Nephron progenitor cell (in vitro differentiated cells): ENCODE measurements at places on chromosomes 3 and 15.
A peak's percentile ranks its signal among the peaks of the same experiment; 100 is the strongest.

DNA sequence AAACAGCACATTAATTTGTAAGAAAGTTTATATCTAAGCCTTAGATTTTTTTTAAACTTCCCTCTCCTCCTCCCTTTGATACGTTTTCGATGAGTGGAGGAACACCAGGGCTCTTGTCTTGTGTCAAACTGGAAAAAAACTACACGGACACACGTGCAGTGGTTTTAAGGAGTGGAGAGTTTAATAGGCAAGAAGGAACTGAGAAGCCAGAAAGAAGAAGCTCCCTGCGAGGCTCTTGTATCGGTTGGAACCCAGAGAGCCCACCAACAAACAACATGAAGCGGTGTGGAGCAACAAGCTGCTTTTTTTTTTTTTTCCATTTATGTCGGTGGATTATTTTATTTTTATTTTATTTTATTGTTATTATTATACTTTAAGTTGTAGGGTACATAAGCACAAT lies 18.6 kb downstream of the NDUFB4 start:
- DNase-seq: no peak

GRCh38 chr3:195133013-195133412 lies 137.9 kb downstream of the XXYLT1 start:
- no peak for DNase-seq

DNA sequence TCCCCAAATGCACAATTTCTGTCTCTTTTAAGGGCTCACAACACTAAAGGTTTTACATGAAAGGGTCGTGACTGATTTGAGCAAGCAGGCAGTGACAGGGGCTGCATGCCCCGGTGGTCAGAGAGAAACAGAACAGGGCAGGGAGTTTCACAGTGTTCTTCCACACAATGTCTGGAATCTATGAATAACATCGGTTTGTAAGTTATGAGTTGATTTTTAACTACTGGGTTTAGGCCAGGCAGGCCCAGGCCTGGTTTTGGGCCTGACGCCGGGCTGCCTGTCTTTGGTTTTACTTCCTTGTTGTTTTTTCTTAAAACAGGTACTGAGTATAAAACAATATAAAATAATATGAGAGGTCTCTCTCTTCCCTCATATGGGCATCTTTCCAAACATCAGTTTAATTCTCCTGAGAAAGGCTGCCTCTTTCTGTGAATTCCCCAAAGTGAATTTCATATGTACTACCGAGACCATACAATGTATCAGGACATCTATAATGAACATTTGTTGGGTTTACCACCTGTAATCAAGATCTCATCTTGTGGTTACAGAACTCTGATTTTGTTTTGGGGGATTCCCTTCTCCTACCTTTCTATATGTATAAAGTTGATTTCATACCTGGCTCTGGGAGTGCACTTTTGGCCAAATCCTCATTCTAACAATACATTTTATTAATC lies 74.4 kb downstream of the CD200 start:
- no peak for DNase-seq

GRCh38 chr3:122719273-122719921 lies 38.8 kb downstream of the PARP14 start:
- no peak for DNase-seq

- DNase-seq: no peak
These were observed 1.7 kb downstream of the HEG1 start for GRCh38 chr3:125054062-125054448.

- DNase-seq: no peak
These were observed 230.3 kb upstream of the TLE3 start for GRCh38 chr15:70327856-70328678.

DNA sequence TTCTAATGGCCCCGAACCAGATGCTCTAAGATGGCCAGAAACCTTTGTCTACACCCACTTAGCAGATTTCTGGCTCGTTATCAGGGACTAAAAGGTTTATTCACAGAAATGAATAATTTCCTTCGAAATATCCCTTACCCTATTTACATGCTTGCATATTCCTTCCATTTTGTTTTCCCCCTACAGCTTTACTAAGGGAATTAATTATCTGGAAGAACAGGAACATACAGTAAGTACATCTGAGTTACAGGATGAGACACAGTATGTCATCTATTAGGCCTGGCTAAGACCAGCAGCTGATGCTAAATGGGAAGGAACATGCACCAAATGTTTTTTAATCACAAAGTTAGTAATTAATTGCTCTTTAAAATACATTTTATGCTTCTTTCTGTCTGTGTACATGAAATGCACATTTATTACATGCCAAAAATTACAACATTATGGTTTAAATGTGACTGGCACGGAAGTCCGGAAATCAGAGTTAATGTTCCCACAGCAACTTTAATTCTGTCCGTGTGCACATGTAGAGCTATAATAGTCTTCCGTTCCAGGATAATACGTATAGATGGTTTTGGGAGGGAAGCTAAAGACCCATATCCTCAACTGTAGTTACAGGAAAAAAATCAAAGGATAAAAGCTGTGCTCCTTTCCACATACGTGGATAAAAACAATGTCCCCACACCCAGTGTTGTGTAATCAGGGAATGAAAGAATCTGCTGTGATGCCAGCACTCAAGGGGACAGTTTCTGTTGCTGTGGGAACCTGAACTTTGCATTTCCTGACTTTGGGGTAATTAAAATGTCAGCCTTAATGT lies 82.0 kb downstream of the TIGIT start:
- DNase-seq: no peak

DNA sequence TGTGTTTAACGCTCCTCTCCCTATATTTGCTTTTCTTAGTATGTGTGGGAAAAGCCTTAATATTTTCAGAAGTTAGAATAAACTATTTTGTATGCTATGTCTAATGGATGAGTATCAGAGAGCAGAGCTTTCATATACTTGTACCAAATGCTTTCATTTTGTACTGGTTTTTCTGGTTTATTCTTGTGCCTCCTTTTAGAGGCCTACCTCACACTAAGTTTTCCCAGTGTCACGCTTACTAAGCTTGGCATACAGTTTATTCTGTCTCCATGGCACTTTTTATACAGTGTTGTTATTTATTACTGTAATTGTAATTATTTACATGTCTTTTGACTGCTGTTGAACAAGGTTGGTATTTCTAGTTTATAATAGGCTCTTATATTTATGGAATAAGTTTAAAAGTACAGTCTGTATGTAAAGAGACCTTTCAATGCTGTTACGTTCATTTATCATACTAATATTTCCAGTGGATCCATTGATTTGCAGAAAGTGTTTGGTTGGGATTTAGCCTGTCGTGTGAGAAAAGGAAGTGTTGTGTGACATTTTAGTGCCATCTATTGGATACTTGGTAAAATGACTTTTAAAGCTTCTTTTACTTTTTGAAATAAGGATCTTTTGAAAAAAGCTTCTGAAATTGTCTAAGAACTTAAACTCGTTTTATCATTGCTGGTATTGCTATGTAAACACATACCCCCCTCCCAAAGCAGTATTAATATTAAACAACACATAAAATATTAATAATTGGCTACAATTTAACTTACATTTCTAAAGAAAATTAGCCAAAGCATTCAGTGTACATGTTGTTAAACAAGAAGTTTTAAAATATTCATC lies 5.2 kb upstream of the EBLN2 start:
- DNase-seq: no peak

DNA sequence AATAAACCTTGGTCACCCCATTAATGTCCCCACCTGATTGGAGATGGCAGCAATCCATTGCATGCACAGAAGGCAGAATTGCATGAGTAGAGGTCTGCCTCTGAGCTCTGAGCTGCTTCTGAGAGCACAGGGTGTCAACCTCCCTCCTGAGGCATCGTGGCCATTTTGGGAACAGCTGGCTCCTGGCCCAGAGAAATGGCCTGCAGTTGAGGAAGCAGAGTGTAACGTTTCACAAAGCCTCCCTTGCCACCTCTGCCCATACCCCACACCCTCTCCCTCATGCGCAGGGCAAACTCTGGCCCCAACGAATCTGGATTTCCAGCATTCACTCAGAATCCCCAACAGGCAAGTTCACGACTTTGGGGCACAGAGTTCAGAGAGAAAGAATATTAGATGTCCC lies 198.9 kb downstream of the ADAMTS9 start:
- DNase-seq: peak; percentile 10

DNA sequence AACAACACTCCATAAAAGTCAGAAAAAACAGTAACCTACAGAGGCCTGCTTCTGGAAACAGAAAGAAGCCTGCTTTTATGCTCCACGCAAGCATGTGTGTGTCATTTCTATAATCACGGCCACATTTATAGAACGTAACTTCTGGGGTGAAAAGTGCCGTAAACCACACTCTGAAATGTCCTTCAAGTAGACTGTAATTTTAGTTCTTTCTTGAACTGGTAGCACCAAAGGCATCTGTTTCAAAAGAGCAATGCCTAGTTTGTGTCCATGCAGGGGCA lies 19.5 kb upstream of the CMTM7 start:
- no peak for DNase-seq

DNA sequence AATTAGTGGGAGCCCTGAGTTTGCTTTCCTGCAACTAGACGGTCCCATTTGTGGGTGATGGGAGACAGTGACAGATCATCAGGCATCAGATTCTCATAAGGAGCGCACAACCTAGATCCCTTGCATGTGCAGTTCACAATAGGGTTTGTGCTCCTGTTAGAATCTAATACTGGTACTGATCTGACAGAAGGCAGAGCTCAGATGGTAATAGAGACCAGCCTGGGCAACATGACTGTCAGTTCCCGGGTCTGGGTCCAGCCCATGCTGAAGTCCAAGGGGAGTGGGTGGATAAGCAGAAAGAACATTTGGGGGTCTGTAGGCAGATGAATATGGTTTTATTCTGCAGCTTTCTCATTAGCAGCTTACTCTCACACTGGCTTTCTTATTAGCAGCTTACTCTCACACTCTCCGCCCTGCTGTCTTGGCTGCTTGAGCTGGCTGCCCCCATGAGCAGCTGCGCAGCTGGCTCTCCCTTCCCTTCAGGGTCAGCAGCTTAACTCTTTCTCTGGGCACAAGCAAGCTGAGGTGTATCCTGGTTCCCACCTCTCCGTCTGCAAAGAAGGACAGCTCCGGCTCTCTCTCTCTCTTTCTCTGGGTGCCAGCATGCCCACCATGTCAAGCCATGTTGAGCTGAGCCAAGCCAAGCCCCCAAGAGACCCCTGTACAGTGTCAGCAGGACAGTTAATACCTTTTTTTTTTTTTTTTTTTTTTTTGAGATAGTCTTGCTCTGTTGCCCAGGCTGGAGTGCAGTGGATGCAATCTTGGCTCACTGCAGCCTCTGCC lies 46.5 kb downstream of the KLHDC8B start:
- DNase-seq: no peak

- DNase-seq: no peak
These were observed 516.6 kb downstream of the CADM2 start for GRCh38 chr3:85475346-85475745.

DNA sequence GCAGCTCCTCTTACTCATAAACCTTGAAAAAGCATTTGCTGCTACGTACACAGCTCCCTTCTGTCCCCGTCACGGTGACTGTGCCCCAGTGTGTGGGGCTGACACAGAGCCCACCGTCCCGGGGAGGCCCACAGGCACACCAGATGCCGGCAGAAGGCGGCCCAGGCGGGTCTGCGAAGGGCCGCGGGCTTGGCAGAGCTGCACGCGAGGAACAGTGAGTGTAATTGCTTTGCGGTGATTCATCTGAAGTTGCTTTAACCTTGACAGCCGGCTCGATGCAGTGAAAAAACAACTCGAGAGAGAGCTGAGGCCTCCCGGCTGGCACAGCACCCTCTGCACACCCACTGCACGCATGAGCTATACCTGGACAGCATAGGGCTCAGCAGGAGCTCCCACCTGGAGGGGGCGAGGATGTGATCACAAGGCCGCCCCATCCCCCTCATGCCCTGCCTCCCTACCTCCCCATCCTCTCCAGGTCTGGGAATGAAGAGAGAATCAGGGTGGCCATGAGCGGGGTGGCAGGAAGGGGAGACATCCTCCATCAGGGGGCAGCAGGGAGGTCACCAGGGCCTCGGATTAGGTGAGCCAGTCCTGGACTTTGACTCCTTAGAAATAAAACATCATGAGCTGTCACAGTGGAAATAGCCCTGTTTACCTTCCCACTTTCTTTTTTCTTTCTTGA lies 172.7 kb downstream of the MEGF11 start:
- peak; percentile 53 for DNase-seq

DNA sequence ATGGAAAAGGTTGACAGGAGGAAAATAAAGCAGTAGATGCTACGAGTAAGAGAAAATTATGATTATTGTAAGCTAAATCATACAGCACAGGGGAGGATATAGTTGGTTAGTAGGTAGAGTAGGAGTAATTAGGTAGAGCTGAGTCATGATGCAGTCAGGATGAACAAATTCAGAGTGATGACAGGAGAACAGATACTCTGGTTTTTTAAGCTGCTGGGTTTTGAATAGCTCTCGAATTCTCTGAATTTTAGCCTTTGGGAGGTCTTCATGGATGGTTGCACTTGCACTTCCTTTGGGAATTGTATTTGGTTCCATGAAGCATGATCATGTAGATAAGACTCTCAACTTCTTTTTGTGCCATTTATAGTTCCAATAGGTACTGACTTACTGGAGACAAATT lies 96.2 kb downstream of the ECT2 start:
- no peak for DNase-seq

- DNase-seq: no peak
These were observed 131.4 kb downstream of the PDCD6IP start for GRCh38 chr3:33929813-33930212.

- no peak for DNase-seq
These were observed 31.7 kb downstream of the RAB27A start for GRCh38 chr15:55257938-55258337.

- DNase-seq: no peak
These were observed 47.3 kb upstream of the PHLDB2 start for GRCh38 chr3:111811811-111812210.

GRCh38 chr15:52499506-52499905 lies 29.2 kb downstream of the MYO5A start:
- DNase-seq: no peak

DNA sequence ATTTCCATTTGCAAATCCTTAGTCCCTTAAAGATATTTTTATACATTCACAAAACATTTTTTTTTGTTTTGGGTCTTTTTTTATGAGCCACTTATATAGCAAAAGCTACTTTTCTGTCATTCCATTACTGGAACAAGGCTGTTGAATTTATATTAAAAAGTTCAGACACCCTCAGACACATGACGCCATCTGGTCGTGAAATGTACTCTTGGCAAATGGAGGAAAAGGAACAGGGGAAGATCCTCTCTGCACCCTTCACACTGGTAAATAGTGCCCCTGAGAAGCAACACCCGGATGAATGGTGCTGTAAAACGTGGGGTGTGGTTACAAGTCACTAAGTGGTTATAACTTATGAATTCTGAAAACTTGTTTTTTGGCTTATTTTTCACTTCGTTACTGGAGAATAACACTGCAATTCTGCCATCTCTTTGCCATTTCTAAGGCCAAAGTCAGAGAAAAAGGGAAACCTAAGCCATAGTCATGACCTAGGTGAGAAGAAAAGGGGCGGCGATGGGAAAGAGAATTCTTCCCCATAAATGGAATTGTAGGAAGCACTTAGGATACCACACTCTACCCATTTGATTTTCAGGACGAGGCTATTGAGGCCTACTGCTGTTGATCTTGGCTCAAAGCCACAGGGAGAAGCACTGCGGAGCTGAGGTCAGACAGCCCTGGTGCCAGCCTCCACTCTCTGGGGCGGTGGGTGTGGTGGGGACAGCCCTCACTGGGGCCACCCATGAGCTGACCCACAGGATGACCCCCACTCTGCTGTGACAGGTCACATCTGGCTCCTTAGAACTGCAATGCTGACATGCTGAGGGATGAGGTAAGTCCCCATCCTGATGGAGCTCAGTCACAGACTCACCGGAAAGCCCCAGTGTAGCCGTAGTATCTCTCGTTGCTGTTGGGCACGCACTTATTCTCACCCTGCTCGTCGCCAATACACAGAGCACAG lies 21.9 kb downstream of the LTF start:
- peak; percentile 31 for DNase-seq

GRCh38 chr15:74958320-74958907 lies 1.8 kb upstream of the RPP25 start:
- DNase-seq: peak; percentile 51

GRCh38 chr3:94643400-94643799 lies 580.5 kb downstream of the NSUN3 start:
- no peak for DNase-seq
